ENCODE measurements at places on chromosomes 5 and 9.

- no peak for DNase-seq
These were observed 2.8 kb downstream of the UBAP2 start for GRCh38 chr9:34045903-34046302.

DNA sequence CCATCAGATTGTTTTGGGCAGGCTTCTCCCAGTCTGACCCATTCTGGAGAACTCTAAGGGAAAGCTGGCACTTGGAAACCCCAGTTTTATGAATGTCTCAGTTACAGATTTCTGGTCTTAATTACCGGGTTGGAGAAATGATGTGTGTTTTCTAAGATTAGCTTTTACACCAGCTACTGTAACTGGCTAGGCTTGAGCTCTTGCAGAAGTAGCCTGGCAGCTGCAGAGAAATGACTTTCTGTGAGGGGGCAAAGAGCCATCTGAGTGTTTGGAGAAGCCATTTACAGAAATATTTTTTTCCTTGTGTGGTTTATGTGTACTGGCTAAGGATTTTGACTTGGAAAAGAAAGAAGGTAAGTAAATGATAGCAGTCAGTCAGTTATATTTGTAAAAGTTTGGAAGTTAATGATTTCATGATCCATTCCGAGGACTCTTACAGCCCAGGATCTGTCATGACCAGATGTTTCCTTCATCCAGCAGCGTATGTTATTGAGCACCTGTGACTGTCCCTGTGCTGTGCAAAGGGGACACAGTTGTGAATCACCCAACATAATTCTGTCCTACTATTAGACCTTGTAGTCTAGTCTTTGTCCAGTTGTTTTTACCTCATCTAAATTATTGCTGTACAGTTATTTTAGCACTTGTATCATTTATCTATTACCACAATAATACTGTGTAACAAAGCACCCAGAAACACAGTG is 53.7 kb upstream of the GDNF start:
- DNase-seq: no peak

GRCh38 chr5:42377496-42377895 is 45.7 kb upstream of the GHR start:
- DNase-seq: peak; percentile 26

GRCh38 chr5:113607361-113607760 is 93.9 kb downstream of the YTHDC2 start:
- DNase-seq: no peak

DNA sequence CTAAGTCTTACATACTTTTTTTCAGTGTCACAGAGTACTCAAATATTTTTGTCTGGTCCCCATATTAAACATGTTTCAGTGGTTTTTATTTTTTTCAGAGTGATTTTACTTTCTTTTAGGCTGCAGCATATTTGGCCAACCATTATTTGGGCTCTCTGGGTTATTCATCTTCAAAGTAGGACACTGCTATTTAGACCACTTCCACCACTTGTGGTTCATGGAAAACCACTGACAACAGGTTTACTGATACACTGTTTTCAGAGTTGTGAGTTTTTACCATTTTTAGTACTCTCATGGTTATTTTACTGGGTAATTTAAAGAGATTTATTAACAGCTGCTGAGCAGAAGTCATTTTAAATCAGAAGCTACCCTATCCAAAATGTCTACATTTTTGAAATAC is 437.6 kb downstream of the KIAA0825 start:
- no peak for DNase-seq

DNA sequence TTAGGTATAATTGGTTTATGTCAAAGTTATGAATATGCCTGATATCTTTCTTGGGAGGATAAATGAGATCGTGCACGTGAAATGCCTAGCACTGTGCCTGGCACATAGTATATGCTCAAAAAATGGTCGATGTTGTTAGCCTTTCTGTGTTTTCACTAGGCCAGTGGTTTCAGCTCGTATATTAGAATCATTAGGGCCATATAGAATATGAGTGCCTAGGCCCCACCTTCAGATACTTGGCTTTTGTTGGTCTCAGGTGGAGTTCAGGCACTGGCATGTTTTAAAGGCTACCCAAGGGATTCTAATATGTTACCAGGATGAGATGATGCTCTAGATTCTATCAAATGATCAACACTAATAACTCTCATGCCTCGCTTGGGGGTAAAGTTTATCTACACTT is 56.8 kb downstream of the ELL2 start:
- DNase-seq: no peak

DNA sequence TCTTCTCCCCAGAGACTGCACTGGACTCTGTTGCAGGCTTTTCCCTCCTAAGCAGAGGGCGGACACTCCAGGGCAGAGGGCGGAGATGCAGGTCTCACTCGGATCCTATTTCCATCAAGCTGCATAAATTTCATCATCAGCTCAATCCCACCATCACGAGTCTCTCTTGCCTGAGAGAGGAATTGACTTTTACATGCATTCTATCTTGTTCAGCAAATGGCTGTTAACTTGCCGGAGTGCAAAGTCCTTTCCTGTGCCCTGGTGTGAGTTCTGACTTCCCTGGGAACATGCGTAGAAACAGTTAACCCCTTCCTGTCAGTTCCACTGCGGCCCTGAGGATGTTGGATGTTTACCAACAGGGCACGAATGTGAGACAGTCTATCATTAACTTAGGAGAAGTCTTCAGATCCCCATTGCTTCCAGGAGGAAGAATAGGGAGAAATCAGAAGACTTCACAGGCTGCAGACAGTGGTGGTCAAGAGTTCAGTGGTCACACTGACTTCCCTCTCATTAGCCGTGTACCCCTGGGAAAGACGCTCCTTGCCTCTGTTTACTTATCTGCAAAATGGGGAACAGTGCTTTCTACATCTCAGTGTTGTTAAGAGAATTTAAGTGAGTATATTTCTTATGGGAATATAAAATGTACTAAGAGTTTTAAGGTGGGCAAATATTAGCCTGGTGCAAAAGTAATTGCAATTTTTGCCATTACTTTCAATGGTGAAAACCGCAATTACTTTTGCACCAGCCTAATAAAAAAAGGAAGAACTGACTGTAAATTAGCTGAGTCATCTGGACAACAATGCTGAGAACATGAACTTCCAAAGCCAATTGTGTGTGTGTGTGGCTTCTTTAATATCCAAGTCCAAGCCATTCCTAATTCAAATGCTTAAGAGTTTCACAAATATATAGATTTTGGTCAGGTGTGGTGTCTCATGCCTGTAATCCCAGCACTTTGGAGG is 248.0 kb downstream of the DRD1 start:
- DNase-seq: peak; percentile 82

- DNase-seq: no peak
These were observed 3.0 kb upstream of the TJP2 start for GRCh38 chr9:69171049-69171448.

GRCh38 chr9:130476151-130476730 is 31.5 kb downstream of the ASS1 start:
- no peak for DNase-seq

DNA sequence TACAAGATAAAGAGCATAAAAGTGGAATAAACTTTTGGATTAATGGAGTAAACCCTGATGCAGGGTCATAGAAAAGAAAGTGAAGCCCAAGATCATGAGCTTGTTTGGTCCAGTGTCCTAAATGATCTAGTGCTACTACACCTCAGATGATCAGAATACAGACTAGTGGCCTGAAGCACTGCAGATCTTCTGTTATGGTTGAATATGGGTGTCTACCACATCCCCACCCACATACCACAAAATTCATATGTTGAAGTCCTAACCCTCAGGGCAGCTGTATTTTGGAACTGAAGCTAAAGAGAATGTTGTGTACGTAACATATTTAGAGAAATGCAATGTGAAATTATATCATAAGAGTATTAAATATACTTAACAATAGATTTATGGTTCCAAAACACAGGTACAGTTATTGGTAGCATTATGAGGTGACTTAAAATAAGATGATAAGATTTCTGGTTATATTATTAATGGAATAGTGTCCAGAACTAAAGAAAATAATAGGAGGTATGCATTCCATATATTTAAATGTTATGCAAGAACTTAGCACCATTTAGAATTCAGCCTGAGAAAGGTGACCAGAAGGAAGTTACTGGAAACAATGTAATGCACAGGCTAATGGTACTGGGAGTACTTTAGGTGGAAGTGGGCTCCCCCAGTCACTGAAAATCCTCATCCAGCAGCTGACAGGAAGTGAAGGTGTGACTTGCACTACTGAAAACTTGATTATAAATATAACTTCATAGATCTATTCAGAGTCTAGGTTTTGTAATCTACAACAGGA is 1155.1 kb downstream of the TAF11L14 start:
- no peak for DNase-seq

DNA sequence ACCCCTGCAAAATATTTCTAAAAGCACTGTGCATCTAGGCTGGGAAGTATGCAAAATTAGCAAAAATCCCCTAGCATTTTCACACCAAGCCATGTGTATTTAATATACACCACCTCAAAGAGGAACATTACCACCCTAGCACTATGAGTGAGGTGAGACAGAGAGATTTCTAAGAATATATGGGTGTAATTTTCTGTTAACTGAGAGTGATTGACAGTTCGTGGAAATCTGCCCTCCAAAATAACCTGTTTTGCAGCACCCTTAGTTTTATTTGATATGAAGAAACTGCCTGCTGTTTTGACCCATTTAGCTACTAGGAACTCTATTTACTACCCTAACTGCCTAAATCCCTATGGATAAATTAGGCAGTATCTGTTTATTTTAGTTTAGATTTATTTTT is 64.2 kb upstream of the CDKN2B start:
- DNase-seq: no peak

DNA sequence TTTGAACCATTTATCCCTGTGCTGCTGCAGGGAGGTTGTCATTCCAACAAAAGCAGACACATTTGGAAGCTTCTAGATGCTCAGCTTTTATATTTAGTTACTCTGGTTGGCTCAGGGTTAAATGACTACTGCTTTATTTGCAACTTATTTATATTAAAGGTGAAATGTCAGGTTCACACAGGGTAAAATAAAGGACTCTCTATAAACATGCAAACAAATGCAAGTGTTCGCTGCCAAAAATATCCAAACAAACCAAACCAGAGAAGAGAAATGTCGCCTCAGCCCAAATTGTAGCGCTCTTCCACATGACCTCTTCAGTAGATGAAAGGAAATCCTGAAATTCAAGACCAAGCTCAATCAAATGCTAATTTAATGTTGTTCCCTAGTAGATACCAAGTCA is 57.0 kb upstream of the LIFR start:
- DNase-seq: no peak

DNA sequence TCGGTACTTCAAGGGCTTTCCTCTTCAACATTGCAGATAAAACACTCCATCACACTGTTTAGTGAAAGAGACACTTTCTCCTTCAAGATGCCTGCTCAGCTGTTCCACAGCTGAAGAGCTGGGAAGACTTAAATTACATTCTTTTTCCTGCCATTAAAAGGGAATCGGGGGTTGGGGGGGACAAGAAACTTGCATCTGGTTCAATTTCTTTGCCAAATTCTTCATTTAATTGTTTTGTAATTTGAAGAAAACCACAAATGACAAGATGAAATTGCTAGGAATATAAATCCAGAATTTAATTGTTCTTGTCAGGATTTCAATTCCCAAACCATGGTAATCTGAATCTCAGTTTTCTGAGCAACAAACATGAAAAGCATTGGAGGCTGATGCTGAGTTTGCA is 478.3 kb downstream of the EBF1 start:
- no peak for DNase-seq

GRCh38 chr5:167950126-167950721 is 341.2 kb upstream of the WWC1 start:
- DNase-seq: peak; percentile 84

DNA sequence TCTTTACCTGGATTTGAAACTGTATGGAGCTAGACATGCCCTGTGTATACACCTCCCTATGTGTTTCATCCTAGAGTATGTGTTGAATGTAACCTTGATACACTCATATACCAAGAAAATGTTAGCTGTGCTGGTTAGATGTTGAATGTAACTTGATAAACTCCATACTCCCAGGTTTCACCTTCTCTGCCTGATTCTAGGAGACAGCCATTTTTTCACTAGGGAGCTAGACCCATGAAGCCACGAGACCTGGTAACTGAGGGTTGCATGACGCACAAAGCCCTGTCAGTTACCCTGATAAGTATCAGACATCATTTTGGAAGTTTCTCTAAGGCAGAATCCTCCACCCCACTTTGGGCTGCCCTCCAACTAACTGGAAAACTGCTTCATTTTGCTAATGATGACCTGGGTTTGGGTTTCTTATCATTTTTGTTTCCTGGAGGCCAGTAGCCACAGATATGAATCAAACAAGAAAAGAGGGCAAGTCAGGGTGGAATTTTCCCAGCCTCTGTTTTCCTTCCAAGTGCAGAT is 478.5 kb upstream of the KIF2A start:
- no peak for DNase-seq

GRCh38 chr5:68343421-68343826 is 127.9 kb downstream of the PIK3R1 start:
- peak; percentile 68 for DNase-seq

DNA sequence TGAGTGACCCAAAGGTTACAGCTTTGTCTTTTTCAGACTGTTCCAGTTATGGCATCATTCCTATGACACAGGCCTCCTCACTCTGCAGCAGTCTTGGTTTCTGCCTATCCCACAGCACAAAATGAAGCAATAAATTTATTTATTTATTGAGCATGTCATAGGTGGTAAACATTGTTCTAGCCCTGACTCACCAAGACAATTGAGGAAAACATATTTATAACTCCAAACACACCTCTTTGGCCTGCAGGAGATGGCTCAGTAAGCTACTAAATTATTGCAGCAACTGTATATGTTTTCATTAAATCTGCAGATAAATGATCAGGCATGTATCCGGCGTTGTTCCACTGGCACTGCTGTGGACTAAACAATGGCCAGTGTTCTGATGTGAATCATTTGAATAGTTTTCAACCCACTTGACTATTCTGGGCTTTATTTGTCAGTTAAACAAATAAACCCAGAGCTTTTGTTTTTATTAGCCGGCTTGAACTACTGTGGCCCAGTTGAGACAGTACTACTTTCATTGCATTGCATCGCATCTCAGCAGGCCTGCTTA is 83.2 kb downstream of the FOXD1 start:
- DNase-seq: no peak

GRCh38 chr5:100821751-100822150 is 81.3 kb downstream of the ST8SIA4 start:
- DNase-seq: no peak

DNA sequence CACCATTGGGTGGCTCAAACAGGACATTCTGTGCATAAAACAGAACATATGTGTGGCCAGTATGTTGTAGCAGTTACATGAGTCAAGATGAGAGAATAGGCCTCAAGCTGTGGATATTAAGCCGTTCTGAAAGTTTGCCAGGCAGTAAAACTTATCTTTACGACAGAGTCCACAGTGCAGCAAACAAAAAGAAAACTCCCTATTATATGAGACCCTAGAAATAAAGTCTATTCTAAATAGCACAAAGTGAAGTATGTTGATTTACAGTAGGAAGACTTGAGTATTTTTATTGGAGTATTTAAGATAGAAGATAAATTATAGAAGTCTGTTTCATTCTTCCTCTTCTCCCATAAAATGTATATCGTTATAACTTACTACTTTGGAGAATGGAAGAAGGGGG is 271.5 kb downstream of the ADGRV1 start:
- no peak for DNase-seq

- no peak for DNase-seq
These were observed 63.9 kb downstream of the ARHGEF37 start for GRCh38 chr5:149645236-149645635.

GRCh38 chr9:32395510-32396216 is 11.2 kb downstream of the ACO1 start:
- no peak for DNase-seq

GRCh38 chr9:136052472-136052880 is 42.6 kb downstream of the NACC2 start:
- no peak for DNase-seq
